Right atrium auricular region (tissue), 2 donors: ENCODE measurements at places on chromosomes 5 and 9. TPM values are rescaled to one million over a fixed set of nuclear protein-coding genes. Genes with fewer than 3 reads are reported as not detected.

Gene ENC1
- total RNA-seq = 5.0 TPM

Gene HMGCR
- 5.9 TPM for total RNA-seq

GRCh38 chr5:169442403-169442874, 141.1 kb upstream of the SPDL1 start:
- no peak overlapping the region for H3K4me3 ChIP-seq
- no peak overlapping the region for H3K27ac ChIP-seq
- no peak for DNase-seq
- H3K36me3 ChIP-seq = no peaks in the 10 kb centered on the region
- H3K4me1 ChIP-seq = no peaks in the 10 kb centered on the region

GRCh38 chr9:7936163-7936562, 136.6 kb upstream of the DMAC1 start:
- no peak overlapping the region for H3K27ac ChIP-seq
- H3K36me3 ChIP-seq = no peaks in the 10 kb centered on the region
- DNase-seq = no peak
- no peaks in the 10 kb centered on the region for H3K27me3 ChIP-seq

GRCh38 chr9:19947996-19948395, 159.2 kb upstream of the SLC24A2 start:
- H3K36me3 ChIP-seq = no peaks in the 10 kb centered on the region
- H3K4me1 ChIP-seq = no peaks in the 10 kb centered on the region
- H3K4me3 ChIP-seq = no peak overlapping the region
- no peak overlapping the region for H3K27ac ChIP-seq
- no peaks in the 10 kb centered on the region for H3K27me3 ChIP-seq

- no peak for DNase-seq
- H3K4me1 ChIP-seq = no peaks in the 10 kb centered on the region
- no peak overlapping the region for H3K27ac ChIP-seq
- no peak overlapping the region for H3K4me3 ChIP-seq
- no peaks in the 10 kb centered on the region for H3K36me3 ChIP-seq
These were observed 56.9 kb downstream of the HOMER1 start for GRCh38 chr5:79456890-79457583.
